ENCODE measurements at places on chromosomes 7 and 10.

DNA sequence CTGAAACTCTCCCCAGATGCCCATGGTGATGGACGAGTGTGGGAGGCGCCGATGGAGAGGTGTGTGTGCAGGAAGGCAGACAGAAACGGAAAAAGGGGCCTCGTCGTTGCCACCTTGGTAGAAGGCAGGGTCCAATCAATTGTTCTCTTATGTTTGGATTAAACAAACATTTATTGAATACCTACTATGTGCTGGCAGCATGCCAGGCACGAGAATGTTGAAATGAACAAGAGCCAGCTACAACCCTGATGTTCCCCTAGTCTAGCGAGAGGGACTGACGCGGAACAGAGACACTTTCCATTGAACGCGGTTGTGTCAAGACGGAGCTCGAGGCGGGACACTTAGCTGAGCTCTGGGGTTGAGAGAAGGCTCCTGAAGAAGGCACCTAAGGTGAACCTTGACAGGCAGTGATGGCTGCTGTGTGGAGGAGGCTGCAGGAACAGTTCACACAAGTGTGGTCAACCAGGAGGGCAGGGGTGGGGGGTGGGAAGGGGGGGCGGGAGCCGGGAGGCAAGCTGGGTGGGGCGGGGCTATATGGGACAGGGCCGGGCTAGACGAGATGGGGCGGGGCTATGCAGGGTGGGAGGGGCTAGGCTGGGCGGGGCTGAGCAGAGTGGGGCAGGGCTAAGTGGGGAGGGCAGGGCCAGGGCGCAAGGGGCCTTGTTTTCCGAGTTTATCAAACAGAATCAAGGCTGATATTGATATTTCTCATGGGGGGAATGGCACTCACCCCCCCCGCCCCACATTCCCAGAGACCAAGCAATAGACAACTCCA lies 181.0 kb downstream of the GATA3 start:
- DNase-seq, result no peak

- no peak for DNase-seq
Observed at GRCh38 chr10:114520453-114520852, 116.2 kb upstream of the AFAP1L2 start.

DNA sequence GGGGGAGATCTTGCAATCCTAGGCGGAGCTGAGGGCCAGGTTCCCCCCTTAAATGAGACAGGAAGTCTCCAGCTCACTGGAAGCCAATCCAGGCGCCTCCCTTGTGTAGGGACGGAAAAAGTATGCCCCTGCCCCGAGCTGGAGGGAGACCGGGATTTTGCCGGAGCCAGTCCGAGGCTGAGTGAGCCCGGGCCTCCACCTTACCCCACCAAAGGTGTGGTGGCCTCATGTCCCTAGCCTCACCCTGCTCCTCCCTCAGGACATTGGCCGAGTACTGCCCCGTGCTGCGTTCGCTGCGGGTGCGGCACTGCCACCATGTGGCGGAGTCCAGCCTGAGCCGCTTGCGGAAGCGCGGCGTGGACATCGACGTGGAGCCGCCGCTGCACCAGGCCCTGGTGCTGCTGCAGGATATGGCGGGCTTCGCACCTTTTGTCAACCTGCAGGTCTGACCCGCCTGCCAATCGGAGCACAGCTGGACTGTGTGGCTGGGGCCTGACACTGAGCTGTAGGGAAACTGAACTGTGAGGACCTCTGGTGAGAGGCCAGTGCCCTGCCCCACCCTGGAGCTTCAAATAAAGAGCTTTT lies 2.0 kb downstream of the FBXL15 start:
- no peak for DNase-seq

GRCh38 chr7:54811041-54811845 lies 52.2 kb upstream of the SEC61G start:
- no peak for DNase-seq
